ENCODE measurements at places on chromosomes 5 and 9.

GRCh38 chr5:132264546-132265335, 7.2 kb downstream of the PDLIM4 start:
- no peak for DNase-seq

DNA sequence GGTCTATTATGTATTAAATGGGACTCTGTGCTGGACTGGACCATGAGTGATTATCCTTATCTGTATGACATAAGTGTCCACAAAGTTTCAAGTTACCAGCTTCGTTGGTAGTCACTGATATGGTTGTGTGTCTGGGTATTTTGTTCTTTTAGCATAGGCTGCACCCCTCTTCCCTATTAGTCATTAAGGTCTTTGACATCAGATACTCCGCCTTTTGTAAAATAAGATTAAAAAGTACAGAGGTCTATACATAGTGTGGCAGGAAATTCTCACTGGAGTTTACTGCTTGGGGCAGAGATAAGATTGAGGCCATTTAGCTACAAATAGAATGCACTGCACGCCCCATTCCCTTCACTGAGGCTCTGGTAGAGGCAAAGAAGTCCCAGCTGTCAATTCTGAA, 99.4 kb downstream of the TMEM215 start:
- DNase-seq, result no peak

DNA sequence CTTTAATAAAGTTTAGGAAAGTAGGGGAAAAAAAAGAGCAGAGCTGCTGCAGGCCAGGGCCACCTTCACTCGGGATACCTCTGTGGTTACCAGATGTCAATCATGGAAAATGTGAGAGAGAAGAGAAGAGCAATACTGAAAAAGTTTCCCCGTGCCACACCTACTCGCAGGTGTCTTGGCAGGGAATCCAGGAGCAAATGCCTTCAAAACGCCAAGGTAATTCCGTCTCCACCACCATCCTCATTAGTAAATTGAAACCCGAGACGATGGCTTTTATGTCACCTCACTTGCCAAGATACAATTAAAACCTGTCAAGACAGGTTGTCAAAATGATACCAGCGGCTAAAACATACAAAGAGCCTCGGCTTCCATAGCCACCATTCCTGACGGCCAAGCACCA, 49.7 kb downstream of the FAM81B start:
- no peak for DNase-seq

- no peak for DNase-seq
Measured at GRCh38 chr5:593511-593910, 18.6 kb upstream of the CEP72 start.

DNA sequence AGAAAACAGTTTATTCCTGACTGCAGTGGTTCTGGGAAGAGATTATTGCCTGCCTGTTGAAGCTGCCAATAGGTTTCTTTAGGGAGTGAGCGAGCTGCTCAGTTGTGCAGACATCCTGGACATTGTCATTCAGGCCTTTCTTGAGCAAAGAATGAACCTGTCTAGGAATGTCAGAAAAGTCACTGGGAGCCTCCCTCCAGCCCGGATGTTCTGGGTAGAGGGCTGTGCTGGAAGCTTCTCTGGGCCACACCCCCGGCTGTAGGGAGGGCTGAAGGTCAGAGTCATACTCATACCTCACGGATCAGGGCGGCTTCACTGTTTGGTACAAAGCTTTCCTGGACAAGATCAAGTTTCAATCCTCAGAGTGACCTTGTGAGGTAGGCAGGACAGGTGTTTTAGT, 33.4 kb upstream of the TBC1D2 start:
- no peak for DNase-seq

DNA sequence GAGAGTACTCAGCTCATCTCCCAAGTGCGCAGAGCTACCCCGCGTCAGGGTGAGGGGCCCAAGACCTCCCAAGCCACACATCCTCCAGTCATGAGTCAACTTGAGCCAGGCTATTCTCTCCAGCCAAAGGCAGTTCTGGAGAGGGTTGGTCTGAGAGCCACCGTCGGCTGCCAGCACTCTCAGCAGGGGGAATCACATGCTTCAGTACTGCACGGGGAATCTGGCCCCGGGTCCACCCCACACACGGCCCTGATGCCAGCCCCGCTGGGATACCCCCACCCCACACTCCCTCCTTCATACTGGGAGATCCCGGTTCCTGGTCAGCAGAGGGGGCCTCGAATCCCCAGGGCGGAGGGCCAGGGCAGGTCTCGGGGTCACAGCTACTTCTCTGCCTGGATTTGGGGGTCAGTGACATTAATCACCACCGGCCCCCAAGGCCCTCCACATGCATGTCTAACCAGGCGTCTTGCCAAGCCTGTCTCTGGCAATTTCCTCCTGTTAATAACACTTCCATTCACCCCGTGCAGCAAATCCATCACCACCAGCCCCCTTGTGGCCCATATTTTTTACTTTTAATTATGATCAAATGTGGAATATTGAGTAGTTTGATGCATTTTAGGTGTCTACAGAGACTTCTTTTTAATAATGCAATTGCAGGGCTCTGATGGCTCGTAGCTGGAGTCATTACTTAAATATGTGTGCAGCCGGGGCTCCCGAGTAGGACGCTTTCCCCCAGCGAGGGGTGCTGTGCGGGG, 102.9 kb upstream of the PPP1R26 start:
- no peak for DNase-seq

All from neural progenitor cell (in vitro differentiated cells).